GM13977 (cell line): ENCODE measurements at places on chromosomes 4 and X.
A peak's percentile ranks its signal among the peaks of the same experiment; 100 is the strongest.

DNA sequence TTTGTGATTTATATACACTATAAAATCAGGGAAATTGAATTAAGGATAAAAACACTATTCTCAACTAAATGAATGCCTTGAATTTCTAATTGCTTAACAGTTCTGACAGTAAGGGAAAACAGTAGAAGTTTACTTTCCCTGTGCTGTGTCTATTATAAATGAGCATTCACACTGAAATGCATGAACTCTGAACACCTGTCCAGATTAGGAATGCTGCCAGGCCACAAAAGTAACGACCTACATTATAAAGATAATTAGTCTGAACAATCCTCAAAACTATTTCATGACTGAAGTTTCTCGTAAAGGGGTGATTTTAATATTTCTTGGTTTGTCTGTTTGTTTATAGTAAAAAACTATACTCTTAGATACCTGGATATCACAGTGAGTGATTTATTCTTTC is 2.0 kb downstream of the NDST3 start:
- DNase-seq: no peak

- DNase-seq: no peak
These were observed 66.2 kb downstream of the MAGEA1 start for GRCh38 chrX:153245288-153245731.

DNA sequence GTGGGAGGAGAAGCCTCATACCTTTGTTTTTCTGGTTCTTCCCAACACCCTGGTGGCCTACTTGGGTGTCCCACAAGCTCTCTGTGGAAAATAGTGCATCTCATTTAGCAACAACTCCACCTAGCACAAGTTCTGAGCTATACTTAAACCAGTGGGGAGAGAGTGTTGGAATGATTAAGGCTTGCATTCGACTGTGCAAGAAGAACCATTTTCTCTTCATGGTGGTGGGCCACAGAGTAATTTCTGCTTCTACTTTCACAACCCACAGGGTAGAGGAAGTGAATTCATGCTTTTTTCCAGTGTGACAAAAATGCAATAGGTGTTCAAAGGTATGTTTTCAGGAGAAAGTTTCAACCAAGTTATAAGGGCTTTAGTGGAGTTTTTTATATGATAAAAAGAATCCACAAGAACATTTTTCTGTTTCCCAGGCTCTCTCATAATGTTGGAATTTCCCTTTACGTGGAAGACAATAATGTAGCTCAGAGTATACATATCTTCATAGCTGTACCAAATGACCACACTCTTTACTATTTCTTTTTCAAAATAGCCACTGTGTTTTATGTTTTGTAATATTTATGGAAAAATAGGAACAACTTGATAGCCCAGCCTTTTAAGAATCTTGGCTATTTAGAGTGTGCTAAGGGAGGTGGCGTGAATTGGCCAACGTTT is 80.3 kb upstream of the HHIP start:
- no peak for DNase-seq

- DNase-seq: no peak
These were observed 1.3 kb downstream of the INPP4B start for GRCh38 chr4:142844782-142845181.

DNA sequence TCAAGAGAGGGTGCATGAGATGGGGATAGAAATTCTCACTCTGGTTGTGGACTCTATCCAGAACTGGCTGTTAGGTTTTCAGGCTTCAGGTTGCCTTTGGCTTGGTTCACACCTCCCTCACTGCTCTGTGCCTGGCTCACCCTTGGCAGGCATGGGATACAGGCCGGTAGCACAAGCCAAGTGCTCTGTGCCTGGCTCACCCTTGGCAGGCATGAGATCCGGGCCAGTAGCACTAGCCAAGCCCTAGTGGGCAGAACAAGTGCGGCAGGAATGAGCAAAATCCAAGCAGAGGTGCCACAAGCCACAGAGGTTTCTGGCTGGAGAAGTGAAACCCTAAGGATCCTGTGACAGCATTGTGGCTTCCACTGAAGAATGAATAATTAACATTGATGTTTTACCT is 1642.3 kb downstream of the C4orf33 start:
- no peak for DNase-seq

- DNase-seq: no peak
These were observed 52.5 kb downstream of the NRK start for GRCh38 chrX:105874790-105875189.

GRCh38 chrX:2631743-2632532 is 59.2 kb upstream of the CD99 start:
- no peak for DNase-seq

- no peak for DNase-seq
These were observed 53.0 kb upstream of the RPS6KA6 start for GRCh38 chrX:84240848-84241565.

GRCh38 chr4:80026100-80026499 is 46.9 kb downstream of the ANTXR2 start:
- DNase-seq: no peak

DNA sequence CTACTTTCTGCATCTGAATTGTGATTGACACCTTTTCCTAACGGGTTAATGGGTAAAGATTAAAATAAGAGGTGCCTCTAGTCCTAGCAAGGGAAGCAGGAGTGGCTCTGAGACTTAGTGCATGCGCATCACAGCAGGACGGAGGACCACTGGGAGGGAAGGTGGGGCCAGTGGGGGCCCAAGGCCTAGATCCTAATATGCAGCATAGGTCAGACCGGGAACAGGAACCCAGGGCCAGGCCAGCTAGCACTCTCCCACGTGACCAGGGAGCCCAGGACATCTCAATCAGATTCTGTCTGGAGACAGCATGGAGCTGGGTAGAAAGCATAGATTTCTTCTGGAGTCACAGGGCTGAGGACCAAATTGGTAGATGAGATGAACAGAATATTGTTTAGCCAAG is 55.7 kb downstream of the RASL11B start:
- DNase-seq: no peak

- no peak for DNase-seq
These were observed 1.5 kb downstream of the FGB start for GRCh38 chr4:154564311-154564710.

DNA sequence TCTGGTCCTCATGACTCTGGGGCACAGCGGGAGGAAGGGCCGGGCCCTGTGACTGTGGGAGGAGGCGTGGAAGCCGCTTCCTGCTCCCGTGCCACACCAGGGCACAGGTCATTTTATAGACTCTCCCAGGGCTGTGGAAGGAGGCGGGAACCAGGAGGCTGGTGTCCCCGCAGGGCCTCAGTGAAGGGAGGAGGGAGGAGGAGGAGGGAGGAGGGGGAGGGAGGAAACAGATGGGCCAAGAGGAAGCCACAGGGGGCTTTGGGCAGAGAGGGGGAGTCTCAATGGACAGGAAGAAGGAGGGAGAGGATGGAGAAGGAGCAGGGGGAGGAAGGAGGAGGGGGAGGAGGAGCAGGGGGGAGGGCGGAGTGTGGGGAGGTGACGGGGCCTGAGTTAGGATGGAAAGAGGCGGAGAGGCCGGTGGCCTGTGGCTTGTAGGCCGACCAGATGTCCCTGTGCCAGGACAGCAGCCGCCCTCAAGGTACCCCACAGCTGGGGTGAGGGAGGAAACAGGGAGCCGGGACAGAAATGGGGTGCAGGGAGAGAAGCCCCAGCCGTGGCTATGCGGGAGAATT is 6.2 kb upstream of the PLCXD1 start:
- DNase-seq: no peak

DNA sequence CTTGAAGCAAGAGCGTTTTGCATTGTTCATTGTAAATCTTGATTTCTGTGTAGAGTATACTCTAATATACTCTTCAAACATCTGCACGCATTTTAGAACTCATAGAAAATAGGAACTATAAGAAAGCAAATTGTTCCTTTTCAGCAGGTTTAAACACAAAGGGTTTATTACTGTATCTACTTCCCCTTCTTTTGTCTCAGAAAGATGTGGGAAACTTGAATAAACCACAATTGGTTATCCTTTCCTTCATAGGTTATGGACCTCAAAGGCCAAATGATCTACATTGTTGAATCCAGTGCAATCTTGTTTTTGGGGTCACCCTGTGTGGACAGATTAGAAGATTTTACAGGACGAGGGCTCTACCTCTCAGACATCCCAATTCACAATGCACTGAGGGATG is 46.0 kb upstream of the GUCY1B1 start:
- no peak for DNase-seq

DNA sequence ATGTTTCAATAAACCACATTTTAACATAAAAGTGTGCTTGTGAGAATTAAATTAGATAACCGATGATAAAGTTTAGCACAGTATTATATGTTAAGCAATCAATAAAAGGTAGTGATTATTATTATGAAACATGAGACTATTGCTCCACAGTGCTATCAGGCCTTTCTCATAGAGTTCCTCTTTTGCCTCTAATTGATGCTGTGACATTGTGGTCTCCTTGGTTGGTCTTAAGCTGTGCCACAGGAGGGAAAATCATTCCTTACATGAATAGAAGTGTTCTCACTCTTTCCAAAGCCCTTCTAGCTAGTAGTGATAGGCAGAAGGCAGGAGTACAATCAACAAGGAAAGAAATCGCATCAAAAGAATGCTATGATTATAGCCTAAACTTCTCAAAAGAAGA is 9.2 kb upstream of the PDHA2 start:
- DNase-seq: no peak

GRCh38 chr4:52076731-52077130 is 25.6 kb downstream of the SPATA18 start:
- DNase-seq: no peak

GRCh38 chr4:88818631-88819470 is 121.2 kb upstream of the NAP1L5 start:
- peak; percentile 9 for DNase-seq

DNA sequence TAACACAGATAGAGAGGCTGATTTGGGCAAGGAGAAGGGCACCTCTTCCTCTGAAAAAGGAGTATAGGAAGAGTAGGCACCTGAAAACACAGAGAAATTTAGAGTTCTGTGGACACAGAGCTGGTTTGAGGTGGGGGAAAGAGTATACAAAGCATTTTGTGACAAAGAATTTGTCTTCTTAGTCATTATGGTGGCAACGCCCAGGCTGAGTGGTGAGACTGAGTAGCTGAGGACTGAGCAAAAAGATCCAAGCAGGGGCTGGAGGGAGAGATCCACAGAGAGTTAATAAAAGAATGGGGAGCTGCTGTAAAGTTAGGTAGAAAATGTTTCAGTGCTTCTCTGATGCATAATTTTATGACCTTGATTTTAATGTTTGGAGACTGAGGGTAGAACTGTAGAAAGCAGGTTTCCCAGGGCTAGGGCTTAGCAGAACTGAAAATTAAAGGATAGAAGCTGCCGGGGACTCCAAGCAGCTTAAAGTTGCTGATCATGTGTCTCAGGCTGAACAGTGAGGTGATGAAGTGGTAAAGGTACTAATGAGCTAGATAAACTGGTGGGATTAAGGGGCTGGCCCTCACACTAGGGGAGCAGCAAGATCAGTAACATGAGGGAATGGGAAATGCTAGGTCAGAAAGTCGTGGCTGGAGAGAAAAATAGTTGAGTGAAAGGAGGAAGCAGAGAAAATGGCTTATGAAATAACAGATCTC is 118.9 kb downstream of the CEP44 start:
- DNase-seq: no peak

- no peak for DNase-seq
These were observed 38.4 kb downstream of the FAM193A start for GRCh38 chr4:2574863-2575262.

GRCh38 chrX:97268182-97268680 is 384.5 kb downstream of the RPA4 start:
- DNase-seq: no peak

- DNase-seq: no peak
These were observed 40.6 kb downstream of the CLCN3 start for GRCh38 chr4:169660929-169661328.

GRCh38 chr4:31793907-31794306 is 1073.7 kb downstream of the PCDH7 start:
- no peak for DNase-seq

DNA sequence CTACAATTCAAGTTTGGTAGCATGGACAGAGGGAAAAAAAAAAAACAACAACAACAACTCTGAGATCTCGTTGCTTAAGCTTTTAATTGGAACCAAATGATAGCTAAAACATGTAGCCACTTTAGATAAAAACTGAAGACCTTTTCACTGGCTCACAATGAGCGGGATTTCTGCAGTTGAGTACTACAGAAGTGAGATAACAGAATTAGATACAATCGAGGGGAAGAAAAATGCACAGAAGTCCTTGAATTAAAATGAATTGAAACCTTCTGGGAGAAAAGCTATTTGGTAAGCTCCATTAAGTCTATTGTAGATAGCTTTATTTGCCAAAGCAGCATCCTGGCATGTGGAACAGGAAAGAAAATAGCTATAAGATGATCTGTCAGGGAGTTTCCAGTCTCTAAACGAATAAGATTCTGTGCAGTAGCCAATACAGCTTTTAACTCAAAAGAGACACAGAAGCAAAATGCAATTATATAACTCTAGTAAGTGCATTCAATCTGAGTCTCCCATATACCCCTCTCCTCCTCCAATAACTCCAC is 248.5 kb downstream of the ENOX2 start:
- no peak for DNase-seq

- DNase-seq: peak; percentile 80
These were observed 93.8 kb downstream of the PDGFRA start for GRCh38 chr4:54322818-54323417.

GRCh38 chrX:140764401-140764919 is 54.9 kb downstream of the LINC00632 start:
- no peak for DNase-seq

DNA sequence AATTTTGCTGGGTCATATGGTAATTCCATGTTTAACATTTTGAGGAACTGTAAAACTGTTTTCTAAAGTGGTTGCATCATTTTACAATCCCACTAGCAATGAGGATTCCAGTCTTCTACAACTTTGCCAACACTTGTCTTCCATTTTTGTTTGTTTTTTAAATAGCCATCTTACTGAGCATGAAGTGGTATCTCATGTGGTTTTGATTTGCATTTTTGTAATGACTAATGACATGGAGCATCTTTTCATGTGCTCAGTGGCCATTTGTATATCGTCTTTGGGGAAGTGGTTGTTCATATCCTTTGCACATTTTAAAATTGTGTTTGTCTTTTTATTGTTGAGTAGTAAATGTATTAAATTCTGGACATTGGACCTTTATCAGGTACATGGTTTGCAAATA is 94.7 kb downstream of the TMEM131L start:
- DNase-seq: no peak

GRCh38 chrX:143634309-143634662 is 1.6 kb downstream of the SLITRK4 start:
- DNase-seq: no peak
